ENCODE measurements at places on chromosomes 16 and 17.

- DNase-seq, result peak; percentile 81
Observed at GRCh38 chr17:47615766-47616424, 33.8 kb upstream of the KPNB1 start.

DNA sequence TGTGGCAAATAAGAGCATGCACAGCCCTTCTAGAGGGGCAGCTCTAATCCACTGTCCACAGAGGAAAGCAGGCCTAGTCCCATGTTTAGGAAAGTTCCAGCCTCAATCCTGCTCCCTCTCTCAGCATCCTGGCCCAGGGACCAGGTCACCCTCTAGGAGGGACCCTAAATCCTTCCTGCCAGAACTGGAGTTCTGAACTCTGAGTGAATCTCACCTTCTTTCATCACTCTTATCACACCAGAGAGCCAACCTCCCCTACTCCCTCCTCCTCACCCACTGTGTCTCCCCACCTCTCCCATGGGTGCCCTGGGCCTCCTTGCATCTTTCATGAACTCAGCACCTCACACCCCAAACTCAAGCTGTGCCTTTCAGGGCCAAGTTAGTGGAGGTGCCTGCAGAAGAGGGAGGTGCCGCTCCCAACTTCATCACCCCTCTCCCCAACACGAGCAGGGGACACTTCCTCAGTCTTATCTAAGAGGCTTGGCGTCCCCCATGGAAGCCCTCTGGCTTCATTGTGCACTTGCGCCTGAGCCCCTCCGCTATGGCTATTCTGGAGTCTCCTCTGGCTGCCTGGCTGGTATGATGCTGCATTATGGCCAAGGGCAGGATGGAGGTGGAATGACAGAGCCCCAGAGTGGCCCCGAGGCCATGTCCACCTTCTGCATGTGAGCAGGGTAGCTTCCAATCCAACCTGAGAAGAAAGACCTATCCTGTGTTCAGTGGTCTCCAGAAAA, 31.7 kb downstream of the PIK3R6 start:
- no peak for DNase-seq

- DNase-seq, result no peak
Observed at GRCh38 chr17:53912117-53912516, 89.4 kb downstream of the KIF2B start.

DNA sequence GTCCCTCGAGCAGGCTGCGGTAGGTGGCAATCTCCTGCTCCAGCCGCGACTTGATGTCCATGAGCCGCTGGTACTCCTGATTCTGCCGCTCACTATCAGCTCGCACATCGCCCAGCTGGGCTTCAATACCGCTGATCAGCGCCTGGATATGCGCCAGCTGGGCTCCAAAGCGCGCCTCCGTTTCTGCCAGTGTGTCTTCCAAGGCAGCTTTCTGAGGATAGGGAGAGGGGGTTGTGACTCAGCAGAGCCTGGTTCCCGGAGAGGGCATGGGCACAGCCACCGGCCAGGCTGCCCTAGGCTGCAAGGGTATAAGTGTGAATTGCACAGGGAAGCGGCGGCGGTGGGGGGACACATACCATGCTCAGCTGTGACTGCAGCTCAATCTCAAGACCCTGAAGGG, 4.3 kb downstream of the KRT19 start:
- DNase-seq, result peak; percentile 60

GRCh38 chr16:51231702-51232101, 80.6 kb upstream of the SALL1 start:
- DNase-seq, result no peak

GRCh38 chr16:50605733-50606430, 57.7 kb downstream of the NKD1 start:
- DNase-seq, result no peak

DNA sequence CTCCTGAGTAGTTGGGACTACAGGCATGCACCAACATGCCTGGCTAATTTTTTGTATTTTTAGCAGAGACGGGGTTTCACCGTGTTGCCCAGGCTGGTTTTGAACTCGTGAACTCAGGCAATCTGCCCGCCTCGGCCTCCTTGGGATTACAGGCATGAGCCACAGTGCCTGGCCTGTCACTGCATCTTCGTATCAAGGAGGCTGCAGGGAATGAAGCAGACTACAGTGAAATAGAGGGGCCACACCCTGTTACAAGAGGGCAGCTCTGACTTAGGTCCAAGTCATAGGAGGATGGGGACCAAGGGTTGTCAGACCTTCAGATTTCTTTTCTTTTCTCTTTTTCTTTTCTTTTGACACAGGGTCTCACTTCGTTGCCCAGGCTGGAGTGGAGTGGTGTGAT, 28.7 kb downstream of the FA2H start:
- DNase-seq, result no peak

DNA sequence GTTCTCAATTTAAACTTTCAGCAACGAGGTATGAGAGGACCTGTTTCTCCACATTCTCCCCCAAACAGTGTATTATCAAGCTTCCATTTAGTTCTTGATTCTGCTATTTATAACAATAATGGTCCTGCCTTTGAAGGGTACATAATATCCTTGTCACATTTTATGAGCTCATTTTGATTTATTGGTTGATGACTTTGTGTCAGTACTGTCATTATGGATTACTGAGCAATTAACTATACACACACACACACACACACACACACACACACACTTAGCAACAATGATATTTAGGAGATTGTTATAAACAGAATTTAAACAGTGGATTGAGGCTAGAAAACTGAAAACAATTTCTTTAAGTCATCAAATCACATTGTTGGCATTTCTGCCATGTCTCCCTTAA, 7.0 kb downstream of the TMIGD1 start:
- no peak for DNase-seq
